ENCODE measurements at places on chromosomes 12 and 14.

DNA sequence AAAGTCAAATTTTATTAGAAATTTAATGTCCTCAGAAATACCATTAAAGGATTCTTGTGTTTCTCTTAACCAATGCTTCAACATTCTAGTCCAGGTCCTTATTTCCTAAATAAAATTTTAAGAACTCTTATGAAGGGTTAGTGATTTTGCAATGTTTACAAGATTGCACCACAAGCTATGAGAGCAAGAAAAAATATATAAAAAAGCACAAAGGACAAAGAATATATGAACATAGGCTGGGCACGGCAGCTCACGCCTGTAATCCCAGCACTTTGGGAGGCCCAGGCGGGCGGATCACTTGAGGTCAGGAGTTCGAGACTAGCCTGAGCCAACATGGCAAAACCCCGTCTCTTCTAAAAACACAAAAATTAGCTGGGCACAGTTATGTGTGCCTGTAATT, 7.7 kb downstream of the RACGAP1 start:
- DNase-seq, result no peak

DNA sequence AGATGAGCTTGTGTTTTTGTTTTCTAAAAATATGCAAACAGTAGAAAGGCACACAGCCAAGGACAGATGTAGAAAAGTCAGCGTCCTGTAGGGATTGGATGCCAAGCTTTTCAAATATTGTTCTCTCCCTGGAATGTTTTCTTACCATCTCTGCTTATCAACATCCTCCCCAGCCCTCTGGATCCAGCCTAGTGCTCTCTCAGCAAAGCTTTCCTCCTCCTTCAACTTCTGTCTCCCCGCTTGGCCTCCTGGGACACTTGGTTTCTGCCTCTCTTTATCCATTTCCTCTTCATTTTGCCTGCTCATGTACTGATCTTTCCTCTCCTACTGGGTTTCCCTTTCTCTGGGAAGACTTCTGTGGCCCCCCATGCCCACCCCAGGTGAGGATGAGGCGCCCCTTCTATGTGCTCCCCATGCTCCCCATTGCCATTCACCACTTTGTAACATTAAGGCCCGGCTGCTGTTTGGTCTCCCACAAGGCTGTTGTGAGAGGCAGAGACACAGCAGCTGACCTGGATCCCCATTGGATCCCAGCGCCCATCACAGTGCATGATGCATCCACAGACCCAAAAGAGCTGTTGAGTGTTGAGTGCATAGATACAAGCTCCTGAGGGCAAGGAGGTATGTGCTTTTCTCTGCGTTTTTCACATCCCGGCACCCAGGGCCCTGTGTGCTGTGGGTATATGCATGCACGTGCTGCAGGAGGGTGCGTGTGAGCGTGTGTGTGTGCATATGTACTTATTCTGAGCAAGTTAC, 38.2 kb downstream of the EVL start:
- peak; percentile 58 for DNase-seq

DNA sequence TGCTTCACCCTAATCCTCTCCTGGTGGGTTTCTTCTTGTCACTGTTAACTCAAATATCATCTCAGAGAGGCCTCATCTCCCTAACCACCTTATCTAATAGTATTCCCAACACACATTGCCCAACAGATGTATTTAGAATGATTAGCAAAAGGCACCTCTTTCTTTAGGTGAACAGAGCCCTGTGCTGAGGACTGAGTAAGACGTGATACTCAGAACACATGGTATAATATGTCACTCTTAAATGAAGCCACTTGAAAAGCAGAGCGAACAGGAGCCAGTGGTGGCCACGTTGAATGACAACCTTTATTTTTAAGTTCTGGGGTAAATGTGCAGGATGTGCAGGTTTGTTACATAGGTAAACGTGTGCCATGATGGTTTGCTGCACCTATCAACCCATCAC, 1.5 kb upstream of the KSR2 start:
- DNase-seq, result no peak

DNA sequence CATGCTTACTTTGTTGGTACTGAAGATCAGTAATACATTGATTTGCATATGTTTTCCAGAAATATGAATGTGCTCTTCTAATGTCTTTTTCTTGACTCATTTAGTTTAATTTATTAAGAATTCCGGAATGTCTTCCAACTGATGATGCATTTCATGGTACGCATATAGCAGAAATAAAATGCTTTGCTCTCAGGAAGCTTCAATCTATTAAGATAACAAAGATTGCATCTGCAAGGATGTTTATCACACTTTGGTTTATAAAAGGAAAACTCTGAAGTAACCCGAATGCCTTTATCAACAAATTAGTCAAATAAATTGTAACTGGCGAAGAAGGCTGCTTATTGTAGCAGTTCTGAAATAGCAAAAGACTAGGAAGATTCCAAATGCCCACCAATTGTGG, 166.4 kb upstream of the LMNTD1 start:
- DNase-seq, result no peak

DNA sequence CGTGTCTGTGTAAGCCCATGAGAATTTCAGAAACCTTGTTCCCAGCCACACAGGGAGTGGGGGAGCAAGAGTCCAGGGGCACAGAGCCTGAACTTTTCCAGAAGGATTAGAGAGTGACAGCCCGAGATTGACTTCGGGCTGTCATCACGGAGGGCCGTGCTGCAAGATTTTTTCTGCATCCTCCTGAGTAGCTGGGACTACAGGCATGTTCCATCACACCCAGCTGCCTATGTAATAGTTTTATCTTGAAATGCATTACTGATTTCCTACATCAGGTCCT, 14.4 kb downstream of the EVL start:
- no peak for DNase-seq

- no peak for DNase-seq
Observed at GRCh38 chr12:78087363-78087675, 256.6 kb downstream of the NAV3 start.

DNA sequence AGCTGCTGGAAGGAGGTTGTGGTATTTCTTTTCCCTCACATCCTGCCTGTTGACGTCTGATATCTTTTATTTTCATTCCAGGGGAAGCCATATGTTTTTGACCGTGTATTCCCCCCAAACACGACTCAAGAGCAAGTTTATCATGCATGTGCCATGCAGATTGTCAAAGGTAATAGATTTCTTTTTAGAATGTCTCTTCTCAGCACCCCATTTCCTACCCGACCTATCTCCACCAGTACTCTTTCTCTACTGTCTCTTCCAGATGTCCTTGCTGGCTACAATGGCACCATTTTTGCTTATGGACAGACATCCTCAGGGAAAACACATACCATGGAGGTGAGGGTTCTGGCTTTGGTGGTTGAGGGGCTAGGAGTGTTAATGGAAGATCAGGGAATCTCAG, 13.5 kb downstream of the KIF5A start:
- DNase-seq, result no peak

GRCh38 chr14:68756000-68756481, 36.8 kb downstream of the ZFP36L1 start:
- DNase-seq, result no peak

DNA sequence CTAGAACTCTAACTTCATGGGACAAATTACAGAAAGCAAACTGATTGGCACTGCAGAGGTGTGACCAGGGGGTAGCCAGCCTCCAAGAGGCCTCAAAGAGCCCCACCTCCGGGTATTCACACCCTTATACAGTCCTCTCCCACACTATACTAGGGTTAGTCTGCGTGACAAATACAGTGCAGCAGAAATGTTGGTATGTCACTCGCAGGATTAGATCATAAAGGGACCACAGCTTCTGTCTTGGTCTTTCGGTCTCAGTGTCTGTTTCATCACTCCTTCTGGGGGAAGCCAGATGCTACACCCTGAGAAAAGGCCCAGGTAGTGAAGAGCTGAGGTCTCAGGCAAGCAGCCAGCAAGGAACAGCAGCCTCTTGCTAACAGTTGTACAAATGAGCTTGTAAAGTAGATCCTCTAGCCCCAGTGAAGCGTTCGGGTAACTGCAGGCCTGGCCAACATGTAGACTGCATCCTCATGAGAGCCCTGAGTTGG, 68.9 kb upstream of the SAV1 start:
- DNase-seq, result no peak

- no peak for DNase-seq
Observed at GRCh38 chr12:19904819-19905218, 463.5 kb upstream of the PDE3A start.

DNA sequence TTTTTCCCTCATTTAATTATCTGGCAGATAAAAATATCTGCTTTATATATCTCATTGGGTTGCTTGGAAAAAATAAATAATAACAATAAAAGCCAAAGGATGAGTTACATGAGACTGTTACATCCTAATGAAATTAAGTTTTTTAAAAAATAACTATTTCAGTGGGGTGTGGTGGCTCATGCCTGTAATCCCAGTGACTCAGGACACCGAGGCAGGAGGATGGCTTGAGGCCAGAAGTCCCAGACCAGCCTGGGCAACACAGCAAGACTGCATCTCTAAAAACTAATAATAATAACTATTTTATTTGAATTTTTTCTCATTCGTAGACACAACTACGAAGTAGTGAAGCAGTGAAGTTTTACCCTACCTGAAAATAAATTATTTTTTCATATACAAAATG, 103.3 kb downstream of the BCAT1 start:
- no peak for DNase-seq

- no peak for DNase-seq
Observed at GRCh38 chr12:79841248-79841877, 93.5 kb downstream of the PPP1R12A start.

DNA sequence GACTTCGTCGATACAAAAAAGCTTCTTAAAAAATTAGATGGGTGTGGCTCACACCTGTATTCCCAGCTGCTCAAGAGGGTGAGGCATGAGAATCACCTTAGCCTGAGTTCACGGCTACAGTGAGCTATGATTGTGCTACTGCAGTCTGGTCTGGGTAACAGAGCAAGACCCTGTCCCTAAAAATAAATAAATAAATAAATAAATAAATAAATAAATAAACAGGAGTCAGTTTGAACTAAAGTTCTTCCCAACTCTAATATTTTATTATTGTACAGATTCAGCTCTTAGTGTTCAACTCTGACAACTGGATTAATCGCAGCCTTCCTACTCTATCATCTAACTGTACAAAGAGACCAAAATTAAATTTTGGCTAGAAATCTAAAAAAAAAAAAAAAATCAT, 12.7 kb upstream of the CLIP1 start:
- DNase-seq, result no peak

GRCh38 chr14:70002589-70003346, 123.6 kb downstream of the SMOC1 start:
- DNase-seq, result no peak

DNA sequence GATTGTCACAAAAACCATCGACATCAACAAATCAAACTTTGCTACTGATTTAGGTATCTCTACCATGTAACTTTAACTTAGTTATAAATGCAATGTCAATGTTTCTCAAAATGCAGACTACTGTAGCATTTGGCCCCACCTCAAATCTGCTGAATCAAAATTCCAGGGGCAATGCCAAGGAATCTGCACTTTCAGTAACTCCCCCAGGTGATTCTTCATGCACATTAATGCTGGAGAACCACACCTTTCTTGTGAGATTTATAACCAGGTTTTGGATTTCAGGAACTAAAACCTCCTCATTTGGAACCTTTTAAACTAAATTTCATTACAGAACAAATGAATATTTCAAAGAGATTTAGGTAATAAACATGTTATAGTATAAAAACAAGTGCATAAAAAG, 4.9 kb downstream of the ATP2B1 start:
- DNase-seq, result no peak

- DNase-seq, result no peak
Observed at GRCh38 chr12:99523853-99524252, 123.7 kb upstream of the GARIN6 start.

GRCh38 chr14:41629876-41630275, 23.2 kb downstream of the LRFN5 start:
- no peak for DNase-seq

DNA sequence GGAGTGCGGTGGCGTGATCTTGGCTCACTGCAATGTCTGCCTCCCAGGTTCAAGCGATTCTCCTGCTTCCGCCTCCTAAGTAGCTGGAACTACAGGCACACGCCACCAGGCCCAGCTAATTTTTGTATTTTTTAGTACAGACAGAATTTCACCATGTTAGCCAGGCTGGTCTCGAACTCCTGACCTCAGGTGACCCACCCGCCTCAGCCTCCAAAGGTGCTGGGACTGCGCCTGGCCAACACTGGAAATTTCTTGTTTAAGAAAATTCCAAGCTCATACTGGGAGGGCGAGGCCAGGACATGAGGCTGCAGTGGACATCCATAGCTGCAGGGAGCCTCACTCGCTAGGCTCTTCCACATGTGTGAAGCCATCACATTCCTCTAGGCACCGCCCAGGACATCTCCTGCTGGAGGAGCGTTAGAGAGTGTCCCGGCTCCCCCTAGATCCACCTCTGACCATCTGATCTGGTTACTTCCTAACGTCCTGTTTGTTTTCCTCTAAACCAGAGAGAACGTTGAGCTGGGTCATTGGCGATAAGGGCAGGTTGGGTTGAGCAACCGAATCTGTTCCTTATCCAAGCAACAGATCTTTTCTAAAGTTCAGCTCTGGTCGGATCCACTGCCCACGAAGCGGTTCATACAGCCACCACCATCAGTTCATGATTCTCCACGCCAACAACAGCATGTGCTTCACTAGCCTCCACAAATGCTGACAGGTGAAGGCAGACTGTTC, 108.2 kb upstream of the MED13L start:
- DNase-seq, result no peak

GRCh38 chr12:89825591-89826449, 117.2 kb upstream of the ATP2B1 start:
- no peak for DNase-seq

DNA sequence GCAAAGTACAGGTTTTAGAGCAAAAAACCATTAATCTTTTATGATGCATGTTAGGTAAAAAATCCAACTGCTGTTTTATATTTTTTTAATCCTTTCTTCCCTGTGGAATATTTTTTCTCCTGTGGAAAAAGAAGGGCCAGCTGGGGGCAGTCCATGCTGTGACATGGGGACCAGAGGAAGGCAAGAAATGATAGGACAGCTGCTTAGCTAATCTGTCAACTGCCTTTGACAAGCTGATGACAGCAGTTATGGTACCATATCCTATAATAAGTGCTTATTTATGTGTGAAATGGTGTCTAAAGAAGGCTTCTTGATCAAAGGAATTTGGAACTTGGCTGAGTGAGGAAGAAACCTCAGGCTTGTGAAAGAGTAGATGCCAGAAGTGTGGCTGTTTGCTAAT, 452.4 kb upstream of the NOVA1 start:
- DNase-seq, result no peak

GRCh38 chr12:17035372-17035771, 429.4 kb upstream of the LMO3 start:
- no peak for DNase-seq

DNA sequence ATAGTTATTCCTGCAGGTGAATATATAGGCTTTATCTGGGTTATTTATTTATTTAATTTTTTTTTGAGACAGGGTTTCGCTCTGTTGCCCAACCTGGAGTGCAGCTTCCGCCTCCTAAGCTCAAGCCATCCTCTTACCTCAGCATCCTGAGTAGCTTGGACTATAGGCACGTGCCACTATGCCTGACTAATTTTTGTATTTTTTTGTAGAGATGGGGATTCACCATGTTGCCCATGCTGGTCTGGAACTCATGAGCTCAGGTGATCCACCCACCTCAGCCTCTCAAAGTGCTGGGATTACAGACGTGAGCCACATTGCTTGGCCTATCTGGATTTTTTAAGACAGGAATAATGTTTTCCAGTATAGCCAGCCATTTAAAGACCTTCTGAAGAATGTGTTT, 2.0 kb downstream of the RAN start:
- DNase-seq, result no peak
